ENCODE measurements at places on chromosomes 12 and 14.

DNA sequence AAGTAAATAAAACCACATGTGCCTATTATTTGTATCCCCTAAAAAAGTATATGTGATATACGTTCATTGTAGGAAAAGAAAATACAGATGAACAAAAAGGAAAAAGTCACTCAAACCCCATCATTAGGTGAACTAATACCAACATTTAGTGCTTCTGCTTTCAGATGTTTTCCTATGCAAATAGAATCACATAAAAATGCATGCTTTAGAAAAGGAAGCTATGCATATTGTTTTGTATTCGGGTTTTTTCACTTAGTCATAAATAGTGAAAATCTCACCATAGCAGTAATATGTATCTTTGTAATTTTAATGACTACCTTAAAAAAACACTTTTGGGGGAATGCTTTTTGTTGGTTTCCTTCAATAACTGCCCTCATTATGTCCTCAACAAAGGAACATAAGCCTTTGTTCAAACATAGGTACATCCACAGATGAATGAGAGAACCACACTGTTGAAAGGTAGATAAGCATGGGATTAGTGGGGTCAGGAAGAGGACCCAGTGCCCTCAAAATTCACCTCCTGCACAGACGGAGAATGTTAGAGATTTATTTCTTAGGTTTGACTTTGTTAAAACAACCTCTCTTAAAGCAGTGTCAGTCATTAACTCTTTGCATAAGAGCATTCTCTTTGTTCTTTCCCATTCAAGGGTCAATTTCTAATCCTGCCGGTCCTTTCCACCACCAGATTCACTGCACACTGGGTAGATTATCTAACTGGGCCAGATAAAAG lies 6.5 kb downstream of the AMDHD1 start:
- no peak for DNase-seq

- DNase-seq, result no peak
Observed at GRCh38 chr14:74045522-74045921, 26.4 kb downstream of the BBOF1 start.

- no peak for DNase-seq
Observed at GRCh38 chr12:120677765-120678473, 9.0 kb upstream of the MLEC start.

- DNase-seq, result no peak
Observed at GRCh38 chr14:55366271-55366670, 45.4 kb downstream of the ATG14 start.

DNA sequence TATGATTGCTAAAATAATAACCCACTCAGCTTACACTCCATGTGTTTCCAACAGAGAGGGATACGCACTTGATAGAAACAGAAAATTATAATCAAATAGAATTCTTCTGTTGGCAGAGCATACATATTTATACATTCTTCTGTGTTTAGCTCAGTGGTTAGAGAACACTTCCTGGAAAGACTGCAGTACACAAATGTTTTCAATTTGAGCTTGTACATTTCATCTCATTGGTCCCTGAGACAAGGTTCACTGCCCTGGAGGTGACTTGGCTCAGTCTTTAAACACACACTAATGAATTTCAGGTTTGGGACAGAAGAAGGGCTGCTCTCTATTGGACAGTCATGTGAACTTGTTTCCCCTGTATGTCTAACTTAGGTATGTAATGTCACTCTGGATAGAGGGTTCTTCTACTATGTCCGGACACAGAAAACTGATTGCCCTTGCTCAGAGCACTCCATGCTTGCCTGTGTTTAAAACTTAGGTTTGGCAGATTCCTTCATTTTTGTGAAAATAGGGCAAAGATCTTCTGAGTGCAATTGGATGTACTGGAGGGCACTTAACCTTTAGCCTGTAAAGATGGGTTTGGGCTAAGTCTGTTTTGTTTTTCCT lies 22.9 kb downstream of the PROX2 start:
- no peak for DNase-seq

DNA sequence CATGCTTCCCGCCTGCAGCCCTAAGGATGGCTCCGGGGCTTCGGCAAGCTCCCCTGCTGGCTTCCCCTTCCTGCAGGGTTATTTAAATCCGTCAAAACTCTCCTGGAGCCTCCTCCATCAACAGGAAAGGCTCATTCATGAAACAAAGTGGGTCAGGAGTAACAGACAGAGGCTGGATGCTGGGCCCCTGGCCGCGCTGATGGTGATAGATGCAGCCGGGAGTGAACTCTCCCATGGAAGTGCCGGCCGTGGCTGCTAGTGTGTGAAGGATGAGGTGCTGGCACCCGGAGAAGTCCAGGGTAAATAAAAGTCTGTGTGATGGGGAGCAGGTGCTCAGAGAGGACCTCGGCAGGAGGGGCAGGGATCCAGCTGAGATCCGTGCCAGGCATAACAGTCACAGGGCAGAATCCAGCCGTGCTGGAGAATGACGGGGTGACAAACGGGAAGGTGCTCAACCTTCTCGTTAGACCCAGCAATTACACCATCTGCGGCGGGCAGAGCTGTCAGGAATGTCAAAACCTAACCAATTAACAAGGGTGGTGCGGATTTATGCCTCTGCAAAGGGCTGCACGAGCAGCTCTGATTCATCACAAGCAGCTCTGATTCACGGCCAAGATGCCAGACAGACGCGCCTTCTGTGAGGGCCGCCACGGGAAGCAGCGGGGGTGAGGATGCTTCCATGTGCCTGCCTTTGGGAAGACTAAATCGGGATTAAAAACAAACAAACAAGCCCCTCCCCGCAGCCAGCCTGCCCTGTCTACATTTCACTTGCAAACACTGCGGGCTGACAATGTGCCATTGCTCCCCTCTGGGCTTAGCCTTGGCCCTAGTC lies 55.6 kb downstream of the SYNE3 start:
- DNase-seq, result no peak

DNA sequence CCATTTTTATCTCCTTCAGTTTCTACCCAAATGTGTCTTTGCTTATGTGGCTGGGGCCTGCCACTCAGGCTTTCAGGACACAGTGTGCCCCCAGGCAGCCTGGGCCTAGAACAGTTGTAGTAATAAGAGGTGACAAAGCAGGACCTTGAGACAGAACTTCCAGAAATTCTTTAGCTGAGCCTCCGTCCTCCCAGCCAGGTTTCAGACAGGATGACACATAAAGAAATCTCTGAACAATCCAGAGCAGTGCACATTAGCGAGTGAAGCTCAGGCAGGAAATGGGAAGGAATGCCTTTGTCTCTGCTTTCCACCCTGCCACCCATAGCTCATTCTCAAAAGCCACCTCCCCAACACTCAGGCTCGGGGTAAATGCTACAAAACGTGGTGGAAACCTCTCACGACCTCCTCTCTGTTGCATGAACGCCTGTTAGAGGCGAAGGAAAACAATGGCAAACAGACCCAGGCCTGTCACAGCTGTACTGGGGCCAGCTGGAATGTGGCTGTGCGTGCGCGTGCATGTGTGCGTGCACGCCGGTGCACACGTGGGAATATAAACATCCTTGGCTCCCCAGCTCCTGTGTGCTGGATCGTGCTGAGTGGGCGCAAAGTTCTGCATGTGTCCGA lies 286.7 kb downstream of the ZFP36L1 start:
- no peak for DNase-seq

DNA sequence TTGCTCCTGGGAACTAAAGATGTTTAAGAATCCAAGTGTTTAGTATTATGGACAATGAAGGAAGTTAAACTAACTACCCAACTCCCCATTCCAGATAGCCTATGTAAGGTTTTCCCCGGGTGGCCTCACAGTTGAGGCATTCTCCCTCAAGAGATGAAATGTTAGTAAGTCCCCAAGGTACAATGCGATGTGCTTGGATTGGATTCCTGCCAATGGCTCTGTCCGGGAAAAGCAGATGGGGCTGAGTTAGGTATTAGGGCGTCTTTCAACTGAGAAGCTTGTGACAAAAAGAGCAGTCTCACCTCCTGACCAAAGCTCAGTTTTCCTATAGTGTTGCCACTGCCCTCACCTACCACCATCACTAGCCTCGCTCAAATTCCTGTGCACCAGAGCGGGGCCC lies 64.8 kb upstream of the E2F7 start:
- DNase-seq, result no peak

DNA sequence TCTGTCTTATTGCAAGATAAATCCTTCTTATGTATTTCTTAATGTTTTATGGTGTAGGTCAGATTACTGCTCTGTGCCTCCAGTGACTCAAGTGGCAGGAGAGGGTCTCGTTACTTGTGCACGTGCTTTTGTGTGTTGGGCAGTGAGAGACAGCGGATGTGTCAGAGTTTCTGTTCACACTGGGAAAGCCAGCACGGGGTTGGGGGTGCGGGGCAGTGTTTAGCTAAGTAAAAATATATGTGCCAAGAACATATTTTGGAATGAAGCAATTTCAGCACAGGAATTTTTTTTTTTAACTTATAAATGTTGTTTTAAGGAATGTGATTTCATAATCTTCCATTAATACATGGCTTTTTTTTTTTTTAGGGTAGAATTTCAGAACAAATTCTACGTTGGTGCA lies 4.5 kb upstream of the DNAH10 start:
- DNase-seq, result no peak

DNA sequence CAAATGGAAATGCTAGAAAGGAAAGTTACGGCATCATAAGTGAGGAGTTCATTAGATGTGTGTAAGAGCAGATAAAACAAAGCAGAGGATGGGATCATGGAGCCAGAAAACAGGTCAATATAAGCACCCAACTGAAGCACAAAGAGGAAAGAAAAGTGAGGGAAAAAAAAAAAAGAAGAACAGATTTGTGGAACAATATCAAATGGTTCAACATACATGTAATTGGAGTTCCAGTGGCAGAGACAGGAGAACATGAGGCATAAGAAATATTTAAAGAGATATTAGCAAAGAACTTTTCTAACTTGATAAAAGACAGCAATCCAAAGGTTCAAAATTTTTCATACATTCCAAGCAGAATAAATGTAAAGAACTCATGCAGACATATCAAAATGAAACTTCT lies 54.1 kb downstream of the SPTSSA start:
- no peak for DNase-seq

- DNase-seq, result no peak
Observed at GRCh38 chr12:93848523-93849101, 171.4 kb downstream of the CRADD start.

DNA sequence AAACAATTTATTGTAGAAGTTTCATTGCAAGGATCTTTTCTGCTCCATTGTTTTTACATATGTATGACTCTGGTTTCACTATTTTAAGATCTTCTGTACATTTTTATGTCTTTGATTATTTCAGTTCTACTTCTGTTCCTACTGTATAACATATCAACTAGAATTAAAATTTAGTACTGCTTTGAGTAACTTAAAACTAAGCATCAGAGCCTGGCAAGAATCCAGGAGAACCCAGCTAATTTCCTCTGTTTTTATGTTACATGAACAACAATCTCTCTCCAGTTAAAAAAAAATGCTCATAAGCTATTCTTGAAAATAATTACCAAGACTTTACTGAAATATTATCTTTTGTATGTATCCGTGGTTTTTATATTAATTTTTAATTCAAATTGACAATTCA lies 370.7 kb downstream of the TMTC2 start:
- no peak for DNase-seq

DNA sequence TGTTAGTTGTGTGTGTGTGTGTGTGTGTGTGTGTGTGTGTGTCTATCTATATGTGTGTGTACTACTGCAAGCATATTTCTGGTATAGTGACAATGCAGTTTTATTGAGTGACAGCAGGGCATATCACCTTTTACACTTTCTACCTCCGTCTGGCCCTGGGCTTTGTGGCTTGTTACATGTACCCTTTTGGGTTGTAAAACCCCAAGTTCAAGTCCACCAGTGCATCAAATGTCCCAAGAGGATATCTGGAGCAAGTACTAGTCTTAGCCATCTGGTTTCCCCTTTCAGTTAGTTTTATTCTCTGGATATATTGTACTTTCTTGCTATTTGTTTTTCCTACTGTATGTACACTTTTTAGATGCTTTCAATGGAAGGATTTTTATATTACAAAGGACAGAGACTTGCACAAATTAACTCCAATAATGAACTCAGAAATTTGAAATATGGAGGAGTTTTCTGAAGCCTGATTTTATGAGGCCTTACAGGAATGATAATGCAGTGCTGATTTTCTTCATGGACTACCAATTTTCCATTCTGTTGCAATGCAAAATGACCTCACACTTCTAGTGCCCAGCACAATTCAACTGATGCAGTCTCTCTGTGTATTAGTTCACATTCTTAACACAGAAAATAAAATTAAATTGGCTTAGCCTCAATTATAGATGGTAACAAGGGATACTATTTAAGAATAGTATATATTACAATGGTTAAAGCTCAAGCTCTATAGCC lies 29.1 kb downstream of the SLC16A7 start:
- no peak for DNase-seq

GRCh38 chr12:75960086-75960910 lies 71.3 kb downstream of the PHLDA1 start:
- DNase-seq, result no peak

DNA sequence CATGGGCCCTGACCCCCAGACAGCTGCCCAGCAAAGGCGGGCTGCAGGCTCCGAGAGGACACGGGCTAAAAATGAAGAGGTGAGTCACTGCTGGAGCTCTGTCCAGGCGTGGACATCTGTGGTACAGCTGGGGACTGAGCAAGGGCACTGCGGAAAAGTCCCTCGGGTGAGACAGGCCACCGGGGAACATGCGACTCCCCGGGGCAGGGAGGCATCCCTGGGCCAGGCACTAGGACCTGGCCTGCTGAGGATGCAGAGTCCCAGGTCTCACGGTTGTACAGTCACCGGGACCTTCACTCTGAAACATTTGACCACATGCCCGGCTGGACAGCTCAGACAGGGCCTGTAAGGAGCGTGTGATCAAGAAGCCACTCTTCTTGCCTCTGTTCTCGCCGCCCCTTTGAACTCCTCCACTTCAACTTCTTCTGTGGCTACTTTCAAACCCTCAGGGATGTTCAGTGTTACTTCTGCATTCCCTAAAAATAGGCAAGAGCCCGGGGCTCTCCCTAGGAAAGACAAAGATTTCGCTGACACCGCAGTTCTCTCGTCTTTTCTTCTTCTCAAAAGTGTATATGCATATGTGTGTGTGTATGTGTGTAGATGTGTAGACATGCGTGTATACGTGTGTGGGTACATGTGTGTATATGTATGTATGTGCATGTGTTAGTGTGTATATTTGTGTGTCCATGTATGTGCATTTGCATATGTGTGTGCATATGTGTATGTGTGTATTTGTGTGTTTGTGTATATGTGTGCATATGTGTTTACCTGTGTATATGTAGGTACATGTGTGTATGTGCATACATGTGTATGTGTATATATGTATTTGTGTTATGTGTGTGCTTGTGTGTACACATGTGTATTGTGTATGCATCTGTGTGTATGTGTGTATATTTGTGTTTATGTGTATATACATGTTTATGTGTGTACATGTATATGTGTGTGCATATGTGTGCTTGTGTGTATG lies 5.0 kb upstream of the RFLNA start:
- DNase-seq, result no peak

GRCh38 chr12:128474916-128475315 lies 207.9 kb downstream of the TMEM132C start:
- no peak for DNase-seq

DNA sequence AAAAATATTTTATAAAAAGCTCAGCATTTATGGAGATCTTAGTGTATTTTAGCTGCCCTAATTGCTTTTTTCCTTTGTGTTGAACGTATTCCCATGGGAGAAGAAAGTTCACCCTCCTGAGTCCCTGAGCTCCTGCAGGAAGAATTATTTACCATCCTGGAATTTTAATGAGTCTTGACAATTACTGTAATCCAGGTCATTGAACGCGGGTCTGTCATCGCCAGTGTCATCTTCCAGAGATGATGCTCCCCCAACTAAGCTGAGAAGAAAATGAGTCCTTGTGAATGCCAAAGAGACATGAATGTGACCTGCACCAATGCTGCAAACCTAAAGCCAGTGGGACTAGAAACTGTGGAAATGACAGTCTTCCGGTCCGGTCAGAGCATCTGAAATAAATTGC lies 129.5 kb downstream of the FBXL14 start:
- DNase-seq, result no peak

GRCh38 chr12:26732005-26732908 lies 100.7 kb downstream of the ITPR2 start:
- no peak for DNase-seq
